ENCODE measurements at places on chromosomes 3 and 15.

- DNase-seq = no peak
Observed at GRCh38 chr3:193879864-193880242, 256.1 kb upstream of the HES1 start.

DNA sequence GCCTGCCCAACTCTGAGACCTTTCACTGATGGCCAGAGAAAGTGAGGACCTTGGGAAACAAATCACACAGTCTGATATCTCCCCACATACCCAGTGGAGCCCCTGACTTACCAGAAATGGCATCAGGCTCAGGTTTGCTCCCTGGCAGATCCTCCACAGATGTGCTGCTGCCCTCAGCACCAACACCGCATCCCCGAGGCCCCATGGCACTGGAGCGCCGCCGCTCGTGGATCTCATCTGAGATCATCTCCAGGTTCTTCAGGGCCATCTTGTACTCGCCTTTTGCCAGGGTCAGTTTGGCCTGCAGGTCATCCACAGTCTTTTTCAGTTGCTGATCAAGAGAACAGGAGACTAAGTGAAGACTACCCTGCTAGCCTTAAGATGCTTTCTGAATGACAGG is 52.7 kb downstream of the CAPN7 start:
- no peak for DNase-seq

- no peak for DNase-seq
Observed at GRCh38 chr15:57345584-57345983, 30.7 kb upstream of the CGNL1 start.

GRCh38 chr3:17047162-17047561 is 162.4 kb downstream of the PLCL2 start:
- no peak for DNase-seq

GRCh38 chr3:72962317-72962716 is 34.3 kb upstream of the PPP4R2 start:
- no peak for DNase-seq

- DNase-seq = no peak
Observed at GRCh38 chr3:171569571-171570132, 109.4 kb upstream of the TNIK start.

- no peak for DNase-seq
Observed at GRCh38 chr15:92430069-92430440, 36.4 kb downstream of the ST8SIA2 start.

Data from MM.1S (cell line).